NCI-H1048 (cell line): ENCODE measurements at places on chromosomes 5 and 9.

DNA sequence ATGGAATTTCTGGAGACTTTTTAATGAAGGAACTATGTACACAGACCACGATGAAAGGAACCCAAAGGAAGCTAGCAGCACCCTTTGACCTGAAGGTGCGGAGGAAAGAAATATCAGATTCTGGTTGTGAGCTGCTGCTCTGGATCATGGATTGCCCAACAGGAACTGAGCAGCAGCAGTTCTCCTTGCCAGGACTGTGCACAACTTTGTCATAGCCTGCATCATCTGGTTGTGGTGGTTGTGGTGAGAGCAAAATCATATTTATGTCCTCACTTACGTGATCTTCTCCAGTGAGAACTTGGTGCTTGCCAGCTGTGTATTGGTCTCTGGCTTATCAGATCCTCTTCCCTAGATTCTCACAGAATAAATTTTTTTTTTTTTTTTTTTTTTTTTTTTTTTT lies 70.7 kb upstream of the LPAR1 start:
- DNase-seq: no peak

DNA sequence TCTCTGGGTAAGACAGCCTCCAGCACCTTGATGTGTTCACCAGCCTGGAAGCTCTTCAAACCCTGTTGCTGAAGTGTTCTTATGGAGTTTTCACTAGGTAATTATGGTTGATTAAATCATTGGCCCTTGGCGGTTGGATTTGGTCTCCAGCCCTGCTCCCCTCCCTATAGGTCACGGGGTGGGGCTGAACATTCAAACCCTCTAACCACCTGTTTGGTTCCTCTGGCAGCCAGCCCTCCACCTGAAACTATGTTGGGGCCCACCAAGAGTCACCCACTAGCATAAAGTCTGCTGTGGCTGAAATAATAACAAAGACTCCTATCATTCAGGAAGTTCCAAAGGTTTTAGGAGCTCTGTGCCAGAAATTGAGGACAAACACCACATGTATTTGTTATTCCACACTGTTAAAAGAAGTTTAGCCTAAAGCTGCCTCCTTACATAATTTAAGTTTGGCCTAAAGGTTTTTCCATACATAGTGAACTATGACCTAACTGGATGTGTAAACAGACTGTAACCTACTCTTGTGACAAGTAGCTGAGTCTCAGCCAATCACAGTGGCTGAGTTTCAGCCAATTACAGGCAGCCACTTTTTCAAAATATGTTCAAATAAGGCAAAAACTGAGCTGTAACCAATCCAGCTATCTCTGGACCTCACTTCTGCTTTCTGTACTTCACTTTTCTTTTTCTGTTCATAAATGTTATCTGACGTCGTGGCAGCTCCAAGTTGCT lies 34.8 kb downstream of the TMEM252 start:
- DNase-seq: no peak

DNA sequence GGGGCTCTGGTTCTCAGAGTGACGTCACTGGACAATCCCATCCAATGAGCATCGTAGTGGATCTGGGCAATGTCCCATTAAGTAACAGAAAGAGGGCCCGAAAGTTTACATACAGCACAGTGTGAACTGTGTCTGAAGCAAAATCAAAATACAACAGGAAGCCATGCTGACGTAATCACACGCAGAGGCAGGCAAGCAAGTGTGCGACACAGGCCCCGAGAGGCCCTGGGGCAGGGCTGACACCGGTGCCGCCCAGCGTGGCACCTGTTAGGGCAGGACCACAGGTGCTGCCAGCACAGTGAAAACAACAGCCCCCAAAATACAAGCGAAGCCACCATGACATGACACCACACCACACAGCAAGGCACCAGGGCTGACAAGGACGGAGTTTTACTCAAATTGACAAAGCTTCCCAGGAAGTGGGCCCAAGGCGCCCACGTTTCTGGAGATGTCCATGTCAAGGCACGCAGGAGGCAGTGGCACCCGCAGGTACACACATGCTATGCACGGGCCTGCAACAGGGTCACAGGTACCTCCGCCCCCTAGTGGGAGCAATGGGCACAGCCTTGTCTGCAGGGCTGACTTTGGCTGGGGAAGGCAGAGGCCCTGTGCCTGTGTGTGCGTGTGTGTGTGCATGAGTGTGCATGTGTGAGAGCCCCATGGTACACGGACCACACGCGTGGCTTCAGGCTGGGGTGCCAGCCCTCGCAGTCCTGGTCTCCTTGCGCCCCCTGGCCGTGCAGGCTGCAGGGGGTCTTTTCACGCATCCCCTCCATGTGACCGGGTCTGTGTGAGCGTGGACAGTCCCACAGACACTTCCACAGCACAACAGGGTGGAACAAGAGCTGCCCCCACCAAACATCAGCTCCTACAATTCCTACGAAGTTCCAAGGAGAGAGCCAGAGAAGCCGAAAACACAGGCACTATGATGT lies 19.6 kb downstream of the QSOX2 start:
- peak; percentile 38 for DNase-seq

- no peak for DNase-seq
These were observed 8.7 kb upstream of the NDUFB6 start for GRCh38 chr9:32581512-32582143.
